ENCODE measurements at places on chromosomes 7 and 10.

DNA sequence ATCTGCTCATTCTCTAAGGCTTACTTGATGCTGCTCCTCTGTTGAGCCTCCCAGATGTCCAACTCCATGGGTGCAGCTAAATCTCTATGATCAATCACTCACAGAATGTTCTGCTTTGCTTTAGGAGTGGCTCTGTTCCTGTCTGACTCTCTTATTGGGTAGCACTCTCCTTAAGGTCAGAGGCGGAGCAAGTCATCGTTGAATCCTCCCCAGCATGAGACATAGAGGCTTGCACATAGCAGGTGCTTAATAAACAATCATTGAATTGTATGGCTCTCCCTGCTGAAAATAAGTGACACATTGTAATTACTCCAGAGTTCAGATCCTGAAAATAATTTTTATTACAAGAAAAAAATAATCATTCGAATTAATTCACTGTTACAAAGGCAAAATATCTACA is 69.7 kb downstream of the NPS start:
- no peak for DNase-seq

GRCh38 chr7:20320322-20320721 is 10.4 kb upstream of the ITGB8 start:
- no peak for DNase-seq

DNA sequence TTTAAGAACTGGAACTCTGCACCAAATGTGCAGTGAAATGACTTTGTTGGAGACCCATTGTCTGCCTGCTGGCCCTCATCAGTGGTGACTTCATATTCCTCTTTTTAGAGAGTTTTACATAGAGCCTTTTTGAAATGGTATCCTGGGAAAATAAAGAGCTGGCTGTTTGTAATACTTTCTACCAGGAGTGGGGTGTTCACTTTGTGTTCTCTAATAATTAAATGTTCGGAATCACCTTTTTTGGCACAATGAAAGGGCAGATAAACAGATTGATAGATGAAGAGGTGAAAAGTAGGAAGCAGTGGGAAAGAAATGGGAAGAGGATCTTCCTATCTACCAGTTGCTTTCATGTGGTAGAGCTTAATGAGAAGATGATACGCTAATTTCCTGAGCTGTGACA is 55.5 kb downstream of the PRPF18 start:
- no peak for DNase-seq

GRCh38 chr7:80653244-80653643 is 14.8 kb downstream of the CD36 start:
- DNase-seq = no peak

DNA sequence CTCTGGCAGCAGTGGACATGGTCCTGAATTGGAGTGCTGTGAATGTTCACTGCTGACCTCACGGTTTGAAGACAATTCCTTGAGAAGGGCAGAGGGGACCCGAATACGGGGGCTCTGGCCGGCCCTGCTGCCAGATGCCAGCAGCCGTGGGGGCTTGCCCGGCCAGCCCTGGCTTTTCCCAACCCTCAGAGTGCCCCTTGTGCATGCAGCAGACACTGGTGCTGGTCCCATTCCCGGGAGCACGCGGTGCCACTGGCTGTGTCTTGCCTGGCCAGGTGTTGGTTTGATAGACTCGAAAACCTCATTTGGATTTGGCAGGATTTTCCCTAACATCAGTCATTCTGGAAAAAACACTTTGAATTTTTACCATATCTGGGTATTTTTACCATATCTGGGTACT is 49.1 kb downstream of the LHPP start:
- DNase-seq = no peak

- DNase-seq = no peak
Measured at GRCh38 chr7:46948716-46949115, 633.2 kb downstream of the TNS3 start.

- DNase-seq = no peak
Measured at GRCh38 chr7:29332875-29333855, 138.6 kb downstream of the CHN2 start.

GRCh38 chr7:155832581-155832981 is 20.3 kb upstream of the SHH start:
- DNase-seq = no peak

GRCh38 chr7:128687131-128687530 is 15.0 kb downstream of the GARIN1A start:
- DNase-seq = no peak

DNA sequence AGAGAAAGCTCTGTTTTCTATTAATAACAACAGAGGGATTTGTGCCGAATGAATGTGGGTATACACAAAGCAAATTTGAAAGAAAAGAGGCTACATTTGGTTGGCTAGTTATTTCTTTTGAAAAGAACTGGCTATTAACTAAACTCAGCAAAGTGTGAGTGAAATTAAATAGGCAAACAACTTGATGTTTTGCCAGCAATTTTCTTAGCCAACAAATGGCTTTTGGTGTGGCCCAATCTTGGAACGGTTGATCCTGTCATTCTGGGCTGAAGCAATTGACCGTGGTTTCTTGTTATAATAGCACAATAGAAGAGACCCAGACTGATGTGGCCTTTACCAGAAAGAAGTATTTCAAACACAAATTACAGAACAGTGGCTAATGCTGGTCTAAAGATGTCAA is 898.6 kb downstream of the KCNMA1 start:
- no peak for DNase-seq

GRCh38 chr7:100801833-100802568 is 25.3 kb downstream of the EPHB4 start:
- DNase-seq = no peak

- no peak for DNase-seq
Measured at GRCh38 chr7:12865593-12865992, 178.2 kb downstream of the ARL4A start.

- DNase-seq = no peak
Measured at GRCh38 chr10:37754538-37755323, 102.7 kb downstream of the ZNF248 start.

Data from activated T-cell treated with anti-CD3 and anti-CD28 coated beads for 24 hours (primary cell).